Urothelium cell line (cell line): ENCODE measurements at places on chromosomes 7 and 10.

DNA sequence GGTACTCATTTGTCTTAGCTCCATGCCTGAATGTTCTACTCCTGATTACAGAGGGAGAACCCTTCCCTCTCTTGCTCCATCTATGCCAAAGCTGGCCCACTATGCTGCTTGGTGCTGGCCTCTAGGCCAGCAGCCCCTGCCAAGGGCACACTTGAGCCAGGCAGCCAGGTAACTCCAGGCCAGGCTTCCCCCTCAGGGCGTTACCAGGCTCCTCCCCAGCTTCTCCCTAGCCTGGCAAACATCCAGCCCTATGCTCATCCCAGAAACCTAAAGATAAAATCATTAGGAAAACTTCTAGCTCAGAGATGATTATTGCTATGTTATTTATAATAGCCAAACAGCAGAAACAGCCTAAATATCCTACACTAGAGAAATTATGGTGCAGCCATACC lies 103.7 kb downstream of the KCNMA1 start:
- no peak for DNase-seq

GRCh38 chr10:6988654-6989053 lies 408.6 kb upstream of the PRKCQ start:
- DNase-seq = no peak

GRCh38 chr10:21517134-21518031 lies 8.1 kb downstream of the SKIDA1 start:
- peak; percentile 77 for DNase-seq

GRCh38 chr10:45424668-45425404 lies 50.8 kb downstream of the ALOX5 start:
- no peak for DNase-seq

DNA sequence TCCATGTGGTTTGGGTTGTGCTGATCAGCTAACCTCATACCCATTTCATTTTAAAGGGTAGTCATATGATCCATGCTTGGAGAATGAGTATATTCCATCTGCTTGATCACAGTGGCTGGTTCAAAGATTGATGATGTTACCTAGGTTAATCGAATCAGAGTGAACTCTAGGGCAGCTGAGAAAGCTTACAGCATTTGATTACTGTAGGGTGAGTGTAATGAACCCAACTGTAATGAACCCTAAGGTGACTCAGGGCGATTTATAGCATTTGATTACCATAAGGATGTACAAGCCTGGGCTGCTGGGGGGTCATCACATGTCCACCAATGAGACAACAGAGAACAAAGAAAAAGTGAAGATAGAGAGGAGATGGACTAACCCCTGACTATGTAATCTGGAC lies 523.1 kb downstream of the ADRA2A start:
- no peak for DNase-seq
